ENCODE measurements at places on chromosomes 12 and 14. TPM values are rescaled to one million over a fixed set of nuclear protein-coding genes. Genes with fewer than 3 reads are reported as not detected.

- H3K4me1 ChIP-seq, result peaks cover 17% of the 10 kb centered on the region
- no peaks in the 10 kb centered on the region for H3K36me3 ChIP-seq
- H3K27me3 ChIP-seq, result no peaks in the 10 kb centered on the region
- peak overlapping the region; percentile 66 for H3K27ac ChIP-seq
These were observed 1.0 kb downstream of the DGKA start for GRCh38 chr12:55931780-55932550.

DNA sequence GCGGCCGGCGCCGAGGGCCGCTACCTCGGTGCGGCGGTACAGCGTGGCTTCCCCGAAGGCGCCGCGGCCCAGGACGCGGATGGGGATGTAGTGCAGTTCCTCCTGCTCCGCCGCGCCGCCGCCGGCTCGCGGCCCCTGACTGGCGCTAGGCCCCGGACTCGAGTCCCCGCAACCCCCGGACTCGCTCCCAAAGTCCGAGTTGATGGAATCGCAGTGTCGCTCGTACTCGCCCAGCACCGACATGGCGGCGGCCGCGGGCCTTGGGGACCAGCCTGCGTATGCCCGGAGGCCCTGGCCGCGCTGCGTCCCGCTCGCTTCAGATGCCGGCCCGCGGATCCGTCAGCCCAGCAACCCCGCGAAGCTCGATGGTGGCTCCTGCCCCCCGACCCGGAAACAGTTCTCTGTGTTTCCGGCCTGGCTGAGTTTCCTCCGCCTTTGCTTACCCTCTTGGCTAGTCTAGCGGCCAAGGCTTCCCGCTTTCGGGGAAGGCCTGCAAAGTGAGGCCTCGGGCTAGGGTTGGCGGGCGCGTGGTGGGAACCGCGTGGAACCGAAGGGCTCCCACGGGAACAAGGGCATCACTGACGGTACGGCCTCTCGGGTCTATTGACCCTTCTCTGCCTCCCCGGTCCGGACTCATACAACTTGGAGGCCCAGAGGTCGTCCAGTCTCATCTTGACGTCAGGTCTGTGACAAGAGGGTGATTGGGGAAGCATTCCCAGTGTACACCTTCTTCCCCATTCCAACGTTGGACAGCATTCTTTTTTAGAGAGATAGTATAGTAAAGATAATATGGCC, at the start of gene NEK9:
Gene NEK9, minus strand, starts transcription at position 370 of the 795 bp plus-strand sequence. Its CDS starts 127 bp downstream, at position 243.
- H3K27me3 ChIP-seq, result no peaks in the 10 kb centered on the region
- H3K27ac ChIP-seq, result peak within 1 kb of the TSS; percentile 97
- no peaks in the 10 kb centered on the region for H3K36me3 ChIP-seq
- DNase-seq, result peak; percentile 95
- peaks cover 22% of the 10 kb centered on the region for H3K4me1 ChIP-seq
- H3K4me3 ChIP-seq, result peak within 1 kb of the TSS; percentile 89

DNA sequence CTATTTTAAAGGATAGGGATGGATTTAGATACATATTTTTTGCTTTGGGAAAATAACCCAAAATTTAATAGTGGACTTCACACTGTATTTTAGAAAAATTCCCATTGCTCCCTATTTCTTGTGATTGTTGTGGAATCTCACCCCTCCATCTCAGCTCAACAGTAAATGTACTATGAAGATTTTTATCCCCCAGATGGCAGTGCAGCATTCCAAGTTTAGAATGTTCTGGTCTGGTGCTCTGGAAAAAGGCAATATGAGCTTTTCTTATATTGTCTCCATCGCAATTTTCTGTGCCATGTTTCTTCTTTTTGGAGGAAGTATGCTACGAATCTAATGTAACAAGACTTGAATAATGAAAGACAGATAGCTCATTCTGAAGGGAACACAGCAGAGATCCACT, 471.7 kb upstream of the SYT1 start:
- no peaks in the 10 kb centered on the region for H3K36me3 ChIP-seq
- H3K27me3 ChIP-seq, result no peaks in the 10 kb centered on the region
- no peak overlapping the region for H3K27ac ChIP-seq
- no peak overlapping the region for H3K4me3 ChIP-seq
- no peaks in the 10 kb centered on the region for H3K4me1 ChIP-seq

DNA sequence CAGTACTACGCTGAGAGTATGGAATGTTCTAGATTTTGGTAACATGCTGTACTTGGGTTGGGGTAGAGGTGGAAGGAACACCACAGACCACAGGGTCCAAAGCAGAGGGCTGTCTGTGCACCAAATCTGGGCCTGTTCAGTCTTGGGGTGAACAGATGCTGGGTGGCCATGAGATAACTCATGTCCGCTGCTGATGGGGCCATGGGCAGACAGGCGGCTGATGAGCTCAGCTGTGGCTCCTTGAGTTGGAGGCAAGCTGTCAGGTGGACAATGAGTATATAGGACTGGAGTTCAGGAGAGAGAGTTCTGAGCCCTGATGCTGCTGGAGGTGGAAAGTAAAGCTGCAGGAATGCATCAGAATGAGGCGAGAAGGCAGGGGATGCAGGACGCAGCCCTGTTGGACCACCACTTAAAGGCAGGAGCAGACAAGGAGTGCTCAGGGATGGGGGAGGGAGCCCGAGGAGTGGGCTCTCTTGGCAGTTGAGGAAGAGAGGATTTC, 6.2 kb downstream of the SMIM41 start:
- H3K36me3 ChIP-seq, result no peaks in the 10 kb centered on the region
- no peak overlapping the region for H3K27ac ChIP-seq
- no peaks in the 10 kb centered on the region for H3K27me3 ChIP-seq
- H3K4me1 ChIP-seq, result peaks cover 38% of the 10 kb centered on the region
- no peak overlapping the region for H3K4me3 ChIP-seq

- peak overlapping the region; percentile 81 for H3K27ac ChIP-seq
- no peaks in the 10 kb centered on the region for H3K27me3 ChIP-seq
- H3K36me3 ChIP-seq, result no peaks in the 10 kb centered on the region
- no peak overlapping the region for H3K4me3 ChIP-seq
These were observed 107.0 kb downstream of the ARF6 start for GRCh38 chr14:49999826-50000379.

GRCh38 chr14:30958555-30959407, 66.7 kb upstream of the AP4S1 start:
- DNase-seq, result no peak
- H3K4me1 ChIP-seq, result no peaks in the 10 kb centered on the region
- no peak overlapping the region for H3K27ac ChIP-seq
- H3K36me3 ChIP-seq, result no peaks in the 10 kb centered on the region

- H3K36me3 ChIP-seq, result no peaks in the 10 kb centered on the region
- H3K4me3 ChIP-seq, result no peak overlapping the region
- DNase-seq, result peak; percentile 4
- H3K27ac ChIP-seq, result no peak overlapping the region
- no peaks in the 10 kb centered on the region for H3K27me3 ChIP-seq
These were observed 780 bp downstream of the SERPINA4 start for GRCh38 chr14:94562022-94562421.

GRCh38 chr14:59474172-59474571, 9.0 kb upstream of the GPR135 start:
- H3K27ac ChIP-seq, result no peak overlapping the region
- H3K27me3 ChIP-seq, result no peaks in the 10 kb centered on the region
- no peaks in the 10 kb centered on the region for H3K4me1 ChIP-seq
- H3K36me3 ChIP-seq, result no peaks in the 10 kb centered on the region
- H3K4me3 ChIP-seq, result no peak overlapping the region
- DNase-seq, result no peak

DNA sequence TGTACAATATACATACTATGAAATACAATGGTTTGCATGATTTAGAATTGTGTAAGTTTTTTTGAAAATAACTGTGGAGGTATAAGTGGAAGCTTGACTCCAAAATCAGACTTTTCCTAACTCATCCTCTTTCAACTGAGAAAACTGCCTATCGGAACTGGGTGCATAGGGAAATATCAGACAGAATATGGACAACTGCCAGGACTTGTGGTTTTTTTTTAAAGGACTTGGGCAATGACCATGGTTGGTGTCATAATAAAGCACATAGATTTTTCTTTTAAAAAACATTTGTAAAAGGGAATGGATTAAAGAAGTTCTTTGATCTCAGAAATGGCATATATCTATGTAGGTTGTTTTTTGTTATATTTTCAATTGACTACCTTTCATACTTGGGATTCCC, 53.3 kb upstream of the LRRK2 start:
- H3K27ac ChIP-seq, result no peak overlapping the region
- DNase-seq, result no peak
- H3K36me3 ChIP-seq, result no peaks in the 10 kb centered on the region
- H3K27me3 ChIP-seq, result no peaks in the 10 kb centered on the region
- H3K4me1 ChIP-seq, result no peaks in the 10 kb centered on the region
- no peak overlapping the region for H3K4me3 ChIP-seq

- no peaks in the 10 kb centered on the region for H3K36me3 ChIP-seq
- H3K27ac ChIP-seq, result no peak overlapping the region
- no peak for DNase-seq
- peaks cover 58% of the 10 kb centered on the region for H3K4me1 ChIP-seq
These were observed 3.9 kb downstream of the TNFRSF1A start for GRCh38 chr12:6337958-6338433.

Gene TAS2R14
- 3.5 TPM for total RNA-seq

Gene SDSL
- 15.9 TPM for total RNA-seq

Gene CD163
- 67.5 TPM for total RNA-seq

Gene INTS13
- total RNA-seq, result 25.2 TPM

Gene ENDOU
- 0.43 TPM for total RNA-seq

Gene USP44
- total RNA-seq, result 14.2 TPM
